ENCODE measurements at places on chromosomes 4 and X.
A peak's percentile ranks its signal among the peaks of the same experiment; 100 is the strongest.

GRCh38 chr4:172978848-172979247 lies 189.8 kb upstream of the GALNT7 start:
- no peak for DNase-seq

GRCh38 chr4:56055027-56055977 lies 106.6 kb downstream of the CEP135 start:
- DNase-seq, result no peak

DNA sequence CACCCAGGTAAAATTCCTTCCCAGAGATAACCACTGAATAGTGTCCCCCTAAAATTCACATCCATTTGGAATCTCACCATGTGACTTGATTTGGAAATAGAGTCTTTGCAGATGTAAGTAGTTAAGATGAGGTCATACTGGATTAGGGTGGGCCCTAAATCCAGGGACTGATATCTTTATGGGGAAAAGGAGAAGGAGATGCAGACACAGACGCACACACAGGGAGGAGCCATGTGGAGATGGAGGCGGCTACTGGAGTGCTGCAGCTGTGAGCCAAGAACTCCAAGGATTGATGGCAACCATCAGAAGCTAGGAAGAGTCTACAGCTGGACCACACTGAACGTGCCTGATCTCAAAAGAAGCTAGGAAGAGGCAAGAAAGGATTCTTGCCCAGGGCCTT lies 96.6 kb upstream of the SRD5A3 start:
- no peak for DNase-seq

- DNase-seq, result no peak
Measured at GRCh38 chr4:30461218-30461617, 259.0 kb upstream of the PCDH7 start.

GRCh38 chr4:71239365-71239764 lies 99.5 kb upstream of the SLC4A4 start:
- no peak for DNase-seq

- no peak for DNase-seq
Measured at GRCh38 chr4:94678896-94679295, 78.9 kb upstream of the BMPR1B start.

DNA sequence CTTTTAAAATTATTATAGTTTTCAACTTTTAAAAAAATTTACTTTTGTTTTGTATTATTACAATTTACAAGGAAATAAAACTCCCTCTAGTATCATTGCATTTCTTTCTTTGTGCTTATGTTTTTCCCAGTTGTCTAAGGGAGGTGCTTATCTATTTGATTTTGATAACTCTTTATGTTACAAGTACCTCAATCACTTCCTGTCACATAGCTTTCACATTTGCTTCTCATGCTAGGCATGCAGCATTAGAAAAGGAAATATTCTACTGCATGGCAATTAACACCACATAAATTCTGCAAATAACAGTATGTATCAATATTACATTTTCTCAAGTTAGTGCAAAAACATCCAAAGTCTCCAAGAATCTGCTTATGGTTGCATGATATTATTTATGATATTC lies 180.3 kb upstream of the HS3ST1 start:
- no peak for DNase-seq

DNA sequence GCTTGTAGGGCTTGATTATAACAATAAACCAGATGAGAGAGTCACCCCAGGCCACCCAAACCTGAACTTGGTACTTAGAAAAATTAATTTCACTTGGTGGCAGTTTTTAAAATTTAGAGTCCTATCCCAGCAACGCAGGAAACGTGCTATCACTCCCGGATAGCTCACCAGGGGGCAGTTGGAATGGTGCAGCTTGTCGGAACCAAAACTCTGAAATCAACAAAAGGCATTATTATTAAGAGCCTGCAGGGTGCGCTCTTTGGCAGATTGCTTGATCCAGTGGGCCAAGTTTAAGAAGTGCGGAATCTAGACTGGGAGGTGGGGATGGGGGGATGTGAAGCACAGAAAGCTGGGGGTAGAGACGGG lies 2.4 kb downstream of the FRAS1 start:
- peak; percentile 24 for DNase-seq

GRCh38 chr4:87567191-87567590 lies 38.0 kb upstream of the SPARCL1 start:
- DNase-seq, result no peak

DNA sequence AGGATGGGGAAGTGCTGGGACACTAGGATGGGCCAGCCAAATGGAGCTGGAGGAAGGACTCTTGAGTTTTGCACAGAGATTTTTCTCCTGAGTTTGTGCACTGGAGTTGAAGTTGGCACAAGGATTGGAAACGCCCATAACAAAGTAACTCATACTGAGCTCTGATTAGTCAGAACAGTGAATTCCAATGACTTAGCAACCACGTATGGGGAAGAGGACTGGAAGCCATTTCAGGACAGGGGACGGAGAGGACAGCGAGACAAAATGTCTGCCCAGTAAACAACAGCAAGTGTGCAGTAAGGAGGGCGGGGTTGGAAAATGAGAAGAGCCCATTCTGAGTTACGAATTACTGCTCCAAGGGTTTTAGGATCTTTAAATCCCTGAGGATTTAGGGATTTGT lies 5.9 kb downstream of the RIPPLY1 start:
- no peak for DNase-seq

DNA sequence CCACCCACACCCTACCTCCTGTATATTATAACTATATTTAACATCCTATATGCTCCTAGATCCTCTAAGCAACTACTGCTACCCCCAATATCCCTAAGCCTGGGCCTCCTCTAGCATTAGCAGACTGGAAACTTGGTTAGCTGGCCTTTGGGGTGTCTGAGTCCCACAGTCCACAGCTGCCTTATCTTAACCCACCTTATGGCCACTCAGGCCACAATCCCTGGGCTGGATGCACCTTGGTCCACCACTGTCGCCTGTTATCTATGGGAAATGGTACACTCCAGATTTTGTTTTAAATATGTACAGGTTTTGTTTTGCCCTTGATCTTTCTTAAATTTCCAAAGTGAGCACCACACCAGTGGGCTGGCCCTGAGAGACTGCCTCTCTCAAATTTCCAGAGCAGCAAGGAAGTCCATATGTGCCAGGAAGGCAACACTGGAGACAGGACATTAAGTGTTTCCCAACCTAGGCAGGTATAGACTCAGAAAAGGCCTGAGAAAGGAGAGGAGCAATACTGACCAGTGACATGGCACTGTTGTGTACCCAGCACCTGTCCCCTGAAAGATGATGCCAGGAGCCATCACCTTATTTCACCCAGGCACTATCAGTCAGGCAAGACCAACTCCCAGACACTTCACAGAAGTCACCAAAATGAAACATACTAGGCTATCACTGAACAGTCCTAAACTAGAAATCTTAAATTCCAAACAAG lies 921 bp downstream of the PFKFB1 start:
- no peak for DNase-seq

GRCh38 chr4:31374256-31374960 lies 654.2 kb downstream of the PCDH7 start:
- DNase-seq, result no peak

DNA sequence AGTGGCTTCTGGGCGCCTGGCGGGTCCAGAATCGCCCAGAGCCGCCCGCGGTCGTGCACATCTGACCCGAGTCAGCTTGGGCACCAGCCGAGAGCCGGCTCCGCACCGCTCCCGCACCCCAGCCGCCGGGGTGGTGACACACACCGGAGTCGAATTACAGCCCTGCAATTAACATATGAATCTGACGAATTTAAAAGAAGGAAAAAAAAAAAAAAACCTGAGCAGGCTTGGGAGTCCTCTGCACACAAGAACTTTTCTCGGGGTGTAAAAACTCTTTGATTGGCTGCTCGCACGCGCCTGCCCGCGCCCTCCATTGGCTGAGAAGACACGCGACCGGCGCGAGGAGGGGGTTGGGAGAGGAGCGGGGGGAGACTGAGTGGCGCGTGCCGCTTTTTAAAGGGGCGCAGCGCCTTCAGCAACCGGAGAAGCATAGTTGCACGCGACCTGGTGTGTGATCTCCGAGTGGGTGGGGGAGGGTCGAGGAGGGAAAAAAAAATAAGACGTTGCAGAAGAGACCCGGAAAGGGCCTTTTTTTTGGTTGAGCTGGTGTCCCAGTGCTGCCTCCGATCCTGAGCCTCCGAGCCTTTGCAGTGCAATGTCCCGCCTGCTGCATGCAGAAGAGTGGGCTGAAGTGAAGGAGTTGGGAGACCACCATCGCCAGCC lies at the start of gene ATOH1:
Gene ATOH1, plus strand, starts transcription at position 422 of the 663 bp plus-strand sequence. Its CDS starts 174 bp downstream, at position 596.
- no peak for DNase-seq

DNA sequence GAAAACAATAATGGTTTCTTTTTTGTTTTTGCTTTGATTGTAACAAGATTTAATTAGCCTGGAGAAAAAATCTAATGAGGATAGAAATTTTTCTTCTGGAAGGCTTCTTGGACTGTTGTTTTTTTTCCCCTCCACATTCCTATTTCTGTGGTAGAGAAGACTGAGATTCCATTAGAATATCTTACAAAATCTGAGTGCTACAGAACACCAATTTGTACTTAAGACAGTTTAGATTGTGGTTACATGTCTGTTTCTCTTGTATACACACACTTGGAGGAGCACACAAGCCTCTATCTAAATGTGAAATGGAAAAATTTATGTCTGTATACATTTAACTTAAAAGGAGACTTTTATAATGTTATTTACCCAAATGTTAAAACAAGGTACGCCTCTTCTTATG lies 176.9 kb upstream of the ARSJ start:
- DNase-seq, result no peak

- DNase-seq, result no peak
Measured at GRCh38 chr4:184432127-184432922, 42.0 kb downstream of the IRF2 start.

- DNase-seq, result no peak
Measured at GRCh38 chr4:144355811-144356757, 215.6 kb upstream of the GYPA start.

- no peak for DNase-seq
Measured at GRCh38 chr4:174427571-174428140, 94.6 kb downstream of the HPGD start.

DNA sequence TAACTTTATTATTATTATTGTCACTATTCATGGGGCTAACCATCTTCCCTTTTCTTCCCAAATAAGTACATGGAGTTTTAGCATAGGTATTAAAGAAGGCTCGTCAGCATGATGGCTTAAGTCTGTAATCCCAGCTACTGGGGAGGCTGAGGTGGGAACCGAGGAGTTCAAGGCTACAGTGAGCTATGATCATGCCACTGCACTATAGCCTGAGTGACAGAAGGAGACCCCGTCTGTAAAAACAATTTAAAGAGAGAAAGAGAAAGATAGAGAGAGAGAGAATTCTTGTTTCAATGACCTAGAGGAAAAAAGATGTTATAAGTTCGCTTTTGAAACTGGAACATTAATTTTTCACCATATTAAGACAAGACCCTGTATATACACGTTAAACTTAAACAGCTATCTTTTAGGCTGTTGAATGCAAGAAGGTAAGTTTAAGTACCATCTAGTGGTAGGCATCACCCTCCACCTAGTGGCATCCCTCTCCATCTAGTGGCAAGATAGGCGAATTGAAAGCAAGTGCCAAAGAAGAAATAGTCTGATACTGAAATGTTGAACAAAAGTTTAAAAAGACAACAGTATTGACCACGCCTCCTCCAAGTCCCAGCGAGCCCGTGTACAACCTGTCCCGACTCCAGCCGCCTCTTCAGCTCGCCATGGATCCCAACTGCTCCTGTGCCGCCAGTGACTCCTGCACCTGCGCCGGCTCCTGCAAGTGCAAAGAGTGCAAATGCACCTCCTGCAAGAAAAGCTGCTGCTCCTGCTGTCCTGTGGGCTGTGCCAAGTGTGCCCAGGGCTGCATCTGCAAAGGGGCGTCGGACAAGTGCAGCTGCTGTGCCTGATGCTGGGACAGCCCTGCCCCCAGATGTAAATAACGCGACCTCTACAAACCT lies 26.0 kb upstream of the YTHDC1 start:
- no peak for DNase-seq

- DNase-seq, result no peak
Measured at GRCh38 chr4:118345813-118346212, 7.0 kb downstream of the PRSS12 start.

DNA sequence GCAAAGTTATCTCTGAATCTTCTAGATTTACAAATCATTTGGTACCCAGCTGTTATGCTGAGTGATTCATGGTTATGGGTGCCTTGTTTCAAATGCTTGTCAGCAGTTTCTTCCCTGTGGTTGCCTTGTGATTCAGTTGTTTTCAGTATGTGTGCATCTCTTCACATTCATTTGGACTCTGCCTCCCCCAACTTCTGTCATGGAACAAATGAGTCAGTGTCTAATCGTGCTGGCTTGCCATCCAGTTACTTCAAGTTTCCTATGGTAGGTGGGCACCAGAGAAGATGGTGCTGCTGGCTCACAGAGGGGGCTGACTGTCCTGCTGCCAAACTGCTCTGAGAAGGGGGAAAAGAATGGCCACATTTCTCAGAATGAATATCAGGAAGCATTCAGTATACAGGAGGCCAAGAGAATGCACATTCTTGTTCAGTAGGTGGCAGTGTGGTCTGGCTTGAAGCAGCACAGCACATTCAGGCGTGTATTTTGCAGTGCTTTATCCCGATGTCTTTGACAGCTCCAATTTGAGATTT lies 260.9 kb downstream of the GLUD2 start:
- no peak for DNase-seq

GRCh38 chr4:8541981-8542715 lies 38.0 kb upstream of the GPR78 start:
- no peak for DNase-seq

DNA sequence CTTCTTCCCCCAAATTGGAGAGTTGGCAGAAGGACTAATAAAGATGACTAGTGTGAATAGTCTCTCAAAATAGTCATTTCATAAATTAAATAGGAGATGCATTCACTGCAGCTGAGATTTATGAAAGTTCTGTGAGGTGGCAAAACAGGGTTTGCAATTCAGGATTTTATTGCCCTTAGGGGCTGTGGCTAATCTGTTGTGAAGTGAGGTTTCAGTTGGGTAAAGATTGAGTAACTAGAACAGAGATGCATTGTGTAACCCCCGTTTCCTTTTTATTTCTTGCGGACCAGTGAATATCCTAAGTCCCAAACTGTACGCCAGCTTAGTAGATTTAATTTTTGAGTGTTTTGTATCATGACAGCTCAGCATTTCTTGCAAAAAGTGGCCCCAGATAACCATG lies 16.2 kb upstream of the SCRG1 start:
- DNase-seq, result no peak

DNA sequence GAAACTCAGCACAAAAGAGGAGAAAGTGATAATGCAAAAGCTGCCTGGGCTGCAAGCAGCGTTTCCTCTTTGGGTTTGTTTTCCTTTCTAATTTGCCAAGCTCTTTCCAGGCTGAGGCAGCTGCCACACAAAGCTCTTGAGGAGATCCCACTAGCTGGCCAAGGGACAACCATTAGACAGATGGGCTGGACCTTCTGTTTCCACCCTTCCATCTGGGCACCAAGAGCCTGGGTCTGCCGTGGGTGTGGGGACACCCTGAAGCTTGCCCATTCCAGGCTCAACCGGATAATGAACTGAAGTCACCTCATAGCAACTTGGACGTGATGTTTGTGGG lies 194.6 kb upstream of the C1QTNF7 start:
- no peak for DNase-seq

- no peak for DNase-seq
Measured at GRCh38 chrX:151030845-151031244, 47.7 kb downstream of the HMGB3 start.

DNA sequence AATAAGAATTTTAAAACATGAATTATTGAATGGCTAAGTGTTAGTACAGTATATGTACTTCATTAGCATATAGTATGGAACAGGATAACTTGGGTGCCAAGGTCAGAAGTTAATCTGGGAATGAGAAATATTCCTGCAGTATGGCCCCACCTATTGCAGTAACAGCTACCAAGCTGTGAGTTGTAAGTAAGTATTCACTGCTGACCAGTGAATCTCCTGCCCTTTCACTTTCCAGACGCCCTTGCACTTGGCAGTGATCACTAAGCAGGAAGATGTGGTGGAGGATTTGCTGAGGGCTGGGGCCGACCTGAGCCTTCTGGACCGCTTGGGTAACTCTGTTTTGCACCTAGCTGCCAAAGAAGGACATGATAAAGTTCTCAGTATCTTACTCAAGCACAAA lies 105.1 kb downstream of the NFKB1 start:
- no peak for DNase-seq
